T-cell (primary cell): ENCODE measurements at places on chromosomes 4 and X. TPM values are rescaled to one million over a fixed set of nuclear protein-coding genes. Genes with fewer than 3 reads are reported as not detected.

DNA sequence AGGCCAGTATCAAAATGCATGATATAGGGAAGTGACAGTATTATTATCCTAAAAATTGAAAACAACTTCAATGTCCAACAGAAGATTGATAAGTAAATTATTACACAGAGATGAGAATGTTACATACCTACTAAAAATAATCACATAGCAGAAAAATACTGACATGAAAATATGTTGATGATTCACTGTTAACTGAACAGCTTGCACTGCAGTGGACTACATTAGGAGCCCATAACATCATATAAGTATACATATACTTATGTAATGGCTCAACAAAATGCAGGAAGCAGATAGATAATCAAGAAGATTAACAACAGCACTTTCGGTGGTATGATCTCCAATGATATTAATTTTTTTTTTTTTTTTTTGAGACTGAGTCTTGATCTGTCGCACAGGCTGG, 7.1 kb downstream of the CLOCK start:
- no peak for DNase-seq
- peaks cover 14% of the 10 kb centered on the region for H3K4me1 ChIP-seq
- H3K4me3 ChIP-seq = no peak overlapping the region
- H3K36me3 ChIP-seq = no peaks in the 10 kb centered on the region
- no peak overlapping the region for H3K27ac ChIP-seq

- H3K4me1 ChIP-seq = no peaks in the 10 kb centered on the region
- no peak overlapping the region for H3K4me3 ChIP-seq
- H3K27ac ChIP-seq = no peak overlapping the region
- H3K27me3 ChIP-seq = no peaks in the 10 kb centered on the region
- DNase-seq = no peak
- no peaks in the 10 kb centered on the region for H3K36me3 ChIP-seq
Measured at GRCh38 chr4:154707877-154708276, 35.9 kb upstream of the LRAT start.

MTMR8 gene
- 6.7 TPM for total RNA-seq

EGF gene
- total RNA-seq = not detected

DNA sequence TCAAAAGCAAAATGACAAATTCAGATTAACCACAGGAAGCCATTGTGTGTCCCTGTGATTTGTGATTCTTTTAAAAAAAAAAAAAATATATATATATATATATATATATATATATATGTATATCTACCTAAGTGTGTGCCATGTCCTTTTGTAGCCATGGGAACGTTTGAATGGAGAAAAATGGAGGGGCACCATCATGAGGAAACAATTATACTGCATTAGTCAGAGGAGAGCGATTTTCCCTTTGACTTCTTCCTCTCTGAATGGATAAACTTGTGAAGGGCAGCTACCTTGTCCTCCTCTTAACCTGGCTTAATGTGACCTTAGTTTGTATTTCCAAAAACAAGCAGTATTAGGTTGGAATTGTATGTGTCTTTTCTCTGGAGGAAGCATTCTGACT, 23.3 kb upstream of the CBLL2 start:
- DNase-seq = no peak
- no peak overlapping the region for H3K27ac ChIP-seq
- H3K4me3 ChIP-seq = no peak overlapping the region

PCSK1N gene
- 6.5 TPM for total RNA-seq

CENPE gene
- total RNA-seq = 5.1 TPM

RAI2 gene
- 0.76 TPM for total RNA-seq

GTPBP6 gene
- total RNA-seq = 111 TPM

ZMAT1 gene
- 21.1 TPM for total RNA-seq

STOX2 gene
- not detected for total RNA-seq

- H3K4me3 ChIP-seq = no peak overlapping the region
- no peaks in the 10 kb centered on the region for H3K4me1 ChIP-seq
- H3K27me3 ChIP-seq = no peaks in the 10 kb centered on the region
- no peaks in the 10 kb centered on the region for H3K36me3 ChIP-seq
- DNase-seq = no peak
Measured at GRCh38 chr4:106967892-106968291, 68.2 kb downstream of the DKK2 start.

SASH3 gene
- 142 TPM for total RNA-seq

- H3K4me1 ChIP-seq = no peaks in the 10 kb centered on the region
- H3K36me3 ChIP-seq = no peaks in the 10 kb centered on the region
- no peak for DNase-seq
- H3K27ac ChIP-seq = no peak overlapping the region
- H3K27me3 ChIP-seq = no peaks in the 10 kb centered on the region
Measured at GRCh38 chr4:104015680-104016079, 295.9 kb upstream of the TACR3 start.

GRID2 gene
- total RNA-seq = not detected

VSIG4 gene
- total RNA-seq = 0.18 TPM

UCP1 gene
- total RNA-seq = not detected

GRCh38 chr4:16055471-16055870, 28.4 kb downstream of the PROM1 start:
- H3K27ac ChIP-seq = no peak overlapping the region
- DNase-seq = no peak
- no peaks in the 10 kb centered on the region for H3K4me1 ChIP-seq
- H3K27me3 ChIP-seq = no peaks in the 10 kb centered on the region

ANOS1 gene
- 0.13 TPM for total RNA-seq

L1CAM gene
- total RNA-seq = 3.6 TPM

GRCh38 chrX:43474321-43474720, 181.8 kb upstream of the MAOA start:
- no peaks in the 10 kb centered on the region for H3K4me1 ChIP-seq
- no peaks in the 10 kb centered on the region for H3K36me3 ChIP-seq
- H3K27ac ChIP-seq = no peak overlapping the region
- no peak overlapping the region for H3K4me3 ChIP-seq
- DNase-seq = no peak

DNA sequence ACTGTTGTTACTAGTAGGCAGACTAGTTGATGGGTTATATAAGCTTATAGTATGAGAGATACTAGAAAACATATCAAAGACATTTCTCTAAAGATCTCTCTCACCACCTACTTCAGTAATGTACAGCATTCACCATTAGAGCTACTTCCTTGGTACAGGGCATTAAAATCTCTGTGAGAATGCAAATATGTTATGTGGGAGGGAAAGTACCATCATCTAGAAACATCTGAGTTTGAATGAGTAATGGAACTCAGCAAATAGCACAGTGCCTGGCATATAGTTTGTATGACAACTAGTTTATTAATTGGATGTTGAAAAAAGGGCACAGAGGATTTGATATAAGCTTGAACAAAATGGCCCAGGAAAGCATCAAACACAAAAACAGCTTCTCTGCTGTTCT, 211.1 kb downstream of the GLUD2 start:
- no peaks in the 10 kb centered on the region for H3K36me3 ChIP-seq
- H3K4me1 ChIP-seq = no peaks in the 10 kb centered on the region
- DNase-seq = no peak
- no peaks in the 10 kb centered on the region for H3K27me3 ChIP-seq
- H3K27ac ChIP-seq = no peak overlapping the region
- no peak overlapping the region for H3K4me3 ChIP-seq

DNA sequence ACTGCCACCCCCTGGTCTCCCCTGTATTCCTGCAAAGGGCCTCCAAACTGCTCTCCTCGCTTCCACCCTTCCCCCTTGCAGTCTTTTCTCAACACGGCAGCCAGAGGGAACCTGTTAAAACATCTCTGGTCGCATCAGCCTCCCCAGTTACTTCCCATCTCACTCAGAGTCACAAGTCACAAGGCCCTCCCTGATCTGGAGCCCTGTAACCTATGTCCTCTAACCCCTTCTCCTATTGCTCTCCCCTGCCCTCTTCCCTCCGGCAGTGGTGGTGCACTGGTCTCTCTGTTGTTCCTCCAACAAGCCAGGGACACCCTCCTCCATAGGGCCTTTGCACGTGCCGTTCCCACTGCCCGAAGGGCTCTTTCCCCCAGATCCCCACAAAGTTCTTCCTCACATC, 73.2 kb downstream of the SH3KBP1 start:
- H3K4me1 ChIP-seq = peaks cover 3% of the 10 kb centered on the region
- DNase-seq = no peak
- no peaks in the 10 kb centered on the region for H3K27me3 ChIP-seq
- no peak overlapping the region for H3K4me3 ChIP-seq
- H3K36me3 ChIP-seq = no peaks in the 10 kb centered on the region

CENPVL3 gene
- total RNA-seq = not detected

DNA sequence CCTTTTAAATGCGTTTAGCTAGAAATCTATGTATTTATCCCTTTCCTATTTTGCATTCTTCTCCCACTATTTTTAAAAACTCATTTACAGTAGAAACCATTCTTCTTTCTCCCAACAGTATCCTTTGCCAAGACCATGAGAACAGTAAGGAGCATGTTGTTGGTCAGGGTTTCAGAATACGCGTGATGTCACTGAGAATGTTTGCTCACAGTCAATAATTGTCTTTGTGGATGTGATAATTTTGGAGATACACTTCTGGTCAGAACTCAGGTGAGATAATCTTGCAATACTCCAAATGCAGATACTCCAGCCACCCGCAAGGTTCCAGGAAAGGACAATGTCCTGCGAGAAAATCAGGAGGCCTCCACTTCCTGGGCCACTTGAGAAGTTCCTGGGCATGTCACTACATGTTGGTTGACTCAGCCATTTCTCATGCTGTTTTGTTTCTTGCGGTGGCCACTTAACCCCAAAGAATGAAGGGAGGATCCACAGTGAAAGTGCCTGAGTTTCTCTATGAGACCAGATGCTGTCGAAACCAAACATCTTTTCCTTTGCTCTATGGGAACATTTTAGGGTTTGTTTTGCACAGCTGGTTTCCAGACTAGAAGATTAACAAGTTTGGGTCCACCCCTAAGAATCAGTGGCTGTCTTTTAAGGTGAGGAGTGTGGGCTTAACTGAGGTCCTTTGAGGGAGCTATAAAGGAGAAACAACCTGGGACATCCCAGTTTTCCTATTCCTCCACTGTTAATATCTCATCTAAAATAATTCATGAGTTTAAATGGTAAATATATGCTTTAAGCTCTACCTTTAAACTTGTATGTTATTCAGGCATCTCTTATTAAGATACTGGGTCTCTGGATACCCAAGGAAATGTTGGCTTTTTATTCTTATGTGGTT, 116.0 kb downstream of the SOWAHB start:
- H3K27ac ChIP-seq = no peak overlapping the region
- no peaks in the 10 kb centered on the region for H3K4me1 ChIP-seq
- DNase-seq = no peak
- H3K4me3 ChIP-seq = no peak overlapping the region
- no peaks in the 10 kb centered on the region for H3K36me3 ChIP-seq

RUFY3 gene
- total RNA-seq = 34.1 TPM

GRCh38 chr4:39825741-39826231, 127.8 kb downstream of the UBE2K start:
- no peak for DNase-seq
- H3K4me3 ChIP-seq = no peak overlapping the region
- H3K27me3 ChIP-seq = no peaks in the 10 kb centered on the region
- H3K27ac ChIP-seq = no peak overlapping the region
